ENCODE measurements at places on chromosomes 6 and 20.

GRCh38 chr6:56795466-56796195, 152.9 kb upstream of the DST start:
- DNase-seq: no peak

GRCh38 chr6:37145443-37145842, 24.5 kb upstream of the PIM1 start:
- peak; percentile 63 for DNase-seq

DNA sequence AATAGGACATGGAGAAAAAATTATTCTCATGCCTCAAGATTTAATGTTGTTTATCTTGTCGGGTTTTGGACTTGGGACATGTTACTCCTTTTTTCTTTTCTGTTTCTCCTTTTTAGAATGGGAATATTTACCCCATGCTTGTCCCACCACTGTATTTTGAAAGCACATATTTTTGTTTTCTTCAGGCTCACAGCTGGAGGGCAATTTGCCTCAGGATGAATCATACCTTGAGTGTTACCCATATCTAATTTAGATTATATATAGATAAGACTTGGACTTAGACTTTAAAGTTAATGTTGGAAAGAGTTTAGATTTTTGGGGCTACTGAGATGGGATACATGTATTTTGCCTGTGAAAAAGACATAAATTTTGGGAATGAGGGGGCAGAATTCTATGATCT, 541.6 kb upstream of the MAN1A1 start:
- DNase-seq: no peak

GRCh38 chr6:57173056-57173885, 1.1 kb downstream of the BAG2 start:
- peak; percentile 44 for DNase-seq

DNA sequence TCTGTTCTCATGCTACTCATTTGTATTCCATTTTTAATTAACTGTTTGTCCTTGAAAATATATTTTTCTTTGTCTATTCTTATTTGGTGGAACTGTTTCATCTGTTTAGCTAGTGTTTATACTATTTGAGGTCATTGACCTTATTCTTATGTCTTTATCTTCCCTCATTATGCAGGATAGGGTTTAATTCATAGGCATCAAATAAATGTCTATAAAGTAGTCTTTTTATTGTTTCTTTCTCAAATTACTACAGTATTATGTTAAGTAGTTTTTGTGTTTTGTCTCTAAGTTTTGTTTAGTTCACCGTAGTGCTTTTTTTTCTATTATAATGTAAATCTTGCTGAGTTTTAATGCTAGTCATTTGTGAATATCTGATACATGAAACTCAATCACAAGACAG, 19.0 kb downstream of the TIAM2 start:
- DNase-seq: no peak

- DNase-seq: no peak
These were observed 50.3 kb upstream of the PREP start for GRCh38 chr6:105452924-105453756.

DNA sequence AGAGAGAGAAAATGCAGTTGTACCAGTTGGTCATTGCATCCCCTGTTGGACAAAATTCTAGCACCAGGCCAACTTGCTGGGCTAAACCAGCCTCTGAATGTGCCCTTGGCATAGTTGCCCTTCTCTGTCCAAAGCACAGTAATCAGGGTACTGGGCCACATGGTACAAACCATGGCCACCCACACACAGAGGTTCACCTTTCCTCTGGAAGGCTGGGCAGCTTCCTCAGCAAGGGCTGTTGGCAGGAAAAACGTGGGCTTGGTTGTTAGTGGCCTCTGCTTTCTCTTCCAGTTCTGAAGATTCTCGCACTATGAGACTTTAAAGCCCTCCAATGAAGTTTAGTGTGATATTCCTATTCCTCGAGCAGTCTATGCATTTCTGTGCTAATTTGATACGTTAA, 706 bp downstream of the DDO start:
- no peak for DNase-seq

DNA sequence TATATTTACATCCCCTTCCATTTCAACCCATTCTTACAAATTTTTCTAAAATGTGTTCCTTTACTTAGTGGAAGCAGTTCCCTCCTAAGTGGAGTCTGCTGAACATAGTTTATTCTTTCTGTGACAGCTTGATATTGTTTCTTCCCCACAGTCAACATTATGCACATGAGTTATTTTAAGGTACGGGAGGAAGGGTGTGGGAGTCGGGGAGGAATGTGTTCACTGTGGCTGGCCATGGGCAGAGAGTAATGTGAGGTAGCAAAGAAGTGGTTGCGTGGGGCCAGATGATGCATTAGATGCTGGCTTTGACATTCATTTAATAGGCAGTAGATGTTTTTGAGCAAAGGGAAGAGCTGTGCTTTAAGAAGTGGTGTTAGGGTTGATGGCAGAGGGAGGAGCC, 98.5 kb downstream of the ARMC2 start:
- peak; percentile 57 for DNase-seq

DNA sequence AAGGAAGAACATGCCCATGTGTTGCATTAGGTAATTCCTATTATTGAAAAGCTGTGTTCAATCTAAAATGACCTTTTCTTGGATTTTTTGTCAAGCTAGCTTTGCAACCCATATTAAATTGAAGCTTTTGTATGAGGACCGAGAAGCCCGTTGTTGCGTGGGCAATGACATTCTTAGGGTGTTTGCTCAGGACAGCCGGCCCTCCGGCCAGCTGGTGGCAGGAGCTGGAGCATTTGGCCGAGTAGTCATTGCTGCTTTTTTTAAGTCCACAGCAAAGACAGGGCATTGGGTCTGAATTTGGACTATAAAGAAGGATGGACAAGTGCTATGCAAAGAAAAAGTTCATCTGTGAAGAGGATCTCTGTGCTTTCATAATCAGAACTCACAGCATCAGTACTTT, 365.8 kb downstream of the SAMD5 start:
- DNase-seq: no peak

DNA sequence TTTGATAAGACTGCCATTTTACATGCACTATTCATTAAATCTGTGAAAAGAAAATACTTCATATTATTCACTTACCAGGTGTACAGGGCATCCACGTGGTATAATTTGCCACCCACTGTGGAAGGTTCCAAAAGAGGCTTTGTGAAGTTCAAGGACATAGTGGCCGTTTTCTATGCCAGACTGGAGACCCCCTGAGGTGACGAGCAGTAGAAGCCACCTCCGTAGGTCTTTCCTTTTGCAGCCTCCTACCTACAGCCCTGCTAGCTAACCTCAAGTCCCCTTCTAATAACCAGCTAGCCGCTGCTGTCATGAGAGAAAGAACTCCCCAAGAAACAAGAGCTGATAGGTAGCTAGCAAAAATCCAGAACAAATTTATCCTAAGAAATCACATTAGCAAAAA, 110.5 kb downstream of the ARHGAP18 start:
- no peak for DNase-seq

DNA sequence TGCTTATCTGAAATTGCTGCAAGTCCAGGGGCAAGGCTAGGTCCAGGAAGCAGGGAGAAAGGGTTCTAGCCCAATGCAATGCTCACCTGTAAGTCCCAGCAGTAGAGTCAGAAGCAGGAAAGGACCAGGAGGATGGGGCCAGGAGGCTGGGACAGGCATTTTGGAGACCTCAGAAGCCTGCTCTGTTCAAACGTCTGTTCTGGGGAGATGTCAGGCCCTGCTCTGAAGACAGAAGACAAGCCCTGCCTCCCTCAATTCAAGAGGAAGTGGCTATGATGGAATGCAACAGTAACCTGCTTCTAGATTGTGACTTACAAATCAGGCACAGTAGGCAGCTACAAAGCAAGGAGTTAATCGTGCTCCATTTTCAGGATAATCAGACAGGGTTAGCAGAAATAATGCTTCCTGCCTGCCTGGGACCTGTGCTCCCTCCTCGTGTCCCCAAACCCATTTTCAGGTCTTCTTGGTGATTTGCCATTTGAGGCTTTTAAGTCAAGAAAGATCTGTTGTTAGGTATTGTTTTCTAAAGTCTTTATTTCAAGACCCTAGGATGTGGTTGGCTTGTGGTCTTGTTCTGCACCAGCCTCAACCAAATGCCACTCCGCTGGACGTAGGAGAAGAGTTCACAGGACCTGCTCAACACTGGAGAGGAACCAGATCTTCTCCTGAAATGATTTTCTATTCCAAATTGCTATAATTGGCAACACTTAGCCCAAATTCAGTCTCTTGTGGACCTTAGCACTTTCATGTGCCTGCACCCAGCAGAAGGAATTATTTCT, at the start of gene SIRPG:
TSS of gene SIRPG (minus strand) at position 224 of the 779 bp plus-strand sequence. CDS start at position 159, 65 bp downstream.
- DNase-seq: no peak

- no peak for DNase-seq
These were observed 138.7 kb upstream of the MYLIP start for GRCh38 chr6:15990179-15990578.

DNA sequence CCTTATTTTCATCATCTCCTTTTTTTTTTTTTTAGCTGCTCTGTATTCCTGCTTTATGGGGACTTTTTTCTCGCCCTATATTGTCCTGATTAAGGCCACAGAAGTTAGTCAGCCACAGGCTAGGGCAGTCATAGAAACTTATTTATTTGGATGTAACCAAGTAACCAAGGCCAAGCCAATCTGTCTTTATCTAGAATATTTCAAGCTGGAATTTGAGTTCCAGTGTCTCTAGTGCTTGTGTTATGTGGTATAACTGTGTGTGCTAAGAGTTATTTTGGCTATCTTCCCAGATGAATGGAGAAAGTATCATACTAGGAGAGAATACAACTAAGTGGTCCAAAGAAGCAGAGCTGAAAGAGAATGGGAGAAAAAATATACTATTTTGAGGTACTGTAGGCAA, 751.5 kb downstream of the CBLN4 start:
- no peak for DNase-seq

GRCh38 chr6:37535759-37536490, 36.2 kb upstream of the CCDC167 start:
- DNase-seq: no peak

GRCh38 chr6:134468633-134469032, 150.7 kb upstream of the SGK1 start:
- DNase-seq: no peak

DNA sequence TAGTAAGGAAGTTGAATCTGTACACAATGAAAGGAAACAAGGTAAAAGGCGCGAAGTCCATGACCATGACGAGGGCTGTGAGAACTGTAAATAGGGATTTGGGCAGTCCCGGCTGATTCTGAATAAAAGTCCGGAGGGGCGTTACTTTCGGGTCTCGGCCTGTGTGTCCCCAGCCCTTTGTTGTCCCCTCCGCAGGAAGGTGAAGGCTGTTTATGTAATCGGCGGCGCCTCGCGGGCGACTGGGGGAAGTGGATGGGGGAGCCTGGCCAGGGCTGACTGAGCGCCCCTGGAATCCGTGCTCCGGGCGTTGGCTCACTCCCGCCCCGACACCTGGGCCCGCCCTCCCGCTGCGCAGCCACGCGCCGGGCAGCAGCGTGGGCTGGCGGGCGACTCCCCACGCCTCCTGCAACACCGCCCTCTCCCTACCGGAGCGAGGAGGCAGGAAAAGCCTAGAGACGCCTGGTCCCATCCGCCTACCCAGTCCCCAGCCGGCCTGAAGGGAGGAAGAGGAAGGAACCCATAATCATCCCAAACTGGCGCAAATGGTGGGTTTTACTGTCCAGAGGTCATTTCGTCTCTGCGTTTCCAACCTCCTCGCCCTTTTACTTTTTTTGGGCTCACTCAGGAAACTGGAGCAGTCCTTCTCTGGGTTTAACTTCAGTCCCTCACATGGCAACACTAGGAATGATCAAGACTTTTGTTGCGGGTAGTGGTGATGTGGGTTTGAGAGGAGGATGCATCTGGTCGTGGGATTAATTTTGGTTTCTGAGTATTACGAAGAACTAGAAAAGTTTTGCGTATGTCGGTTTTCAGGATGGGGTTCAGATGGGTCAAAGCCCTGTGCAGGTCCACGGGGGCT, 12.1 kb downstream of the TRIM31 start:
- no peak for DNase-seq

- no peak for DNase-seq
These were observed 456.9 kb upstream of the JAG1 start for GRCh38 chr20:11130554-11131166.

GRCh38 chr6:51273228-51273961, 454.7 kb downstream of the TFAP2B start:
- DNase-seq: no peak

DNA sequence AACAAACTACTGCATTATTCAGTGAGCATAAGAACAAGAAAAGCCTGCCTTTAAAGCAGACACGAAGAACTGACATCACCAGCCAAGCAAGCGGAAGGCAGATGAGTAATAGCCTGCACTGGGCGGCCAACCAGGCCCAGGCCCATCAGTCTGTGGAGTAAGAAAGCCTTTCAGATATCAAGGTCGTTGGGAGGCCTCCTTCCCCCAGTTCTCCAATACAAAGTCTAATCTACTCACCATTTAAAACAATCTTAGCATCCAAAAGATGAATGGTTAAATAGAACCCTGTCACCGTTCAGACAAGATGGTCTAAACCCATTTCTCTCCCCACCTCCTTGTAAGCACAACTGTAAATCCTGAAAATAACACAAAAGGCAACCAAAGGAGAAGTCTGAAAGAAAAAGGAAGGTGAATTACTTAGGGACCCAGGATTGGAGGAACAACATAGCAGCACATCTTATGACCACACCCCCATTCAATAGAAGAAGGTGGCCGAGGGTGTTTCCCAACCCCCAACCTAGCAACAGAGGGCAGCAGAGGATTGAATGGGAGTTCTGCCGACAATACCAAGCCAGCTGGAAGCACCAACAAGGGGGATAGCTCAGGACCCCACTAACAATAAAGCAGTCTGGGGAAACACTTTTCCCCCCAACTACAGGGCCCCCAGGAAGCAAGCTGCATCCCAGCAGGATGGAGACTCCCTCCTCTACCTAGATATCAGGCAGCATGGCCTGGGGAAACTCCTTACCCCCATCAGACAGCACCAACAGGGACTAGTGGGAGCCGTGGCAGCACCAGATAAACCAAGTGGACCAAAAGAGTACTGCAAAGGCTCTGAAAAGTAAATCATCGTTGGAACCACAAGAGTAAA, 67.9 kb downstream of the ZHX3 start:
- peak; percentile 95 for DNase-seq

DNA sequence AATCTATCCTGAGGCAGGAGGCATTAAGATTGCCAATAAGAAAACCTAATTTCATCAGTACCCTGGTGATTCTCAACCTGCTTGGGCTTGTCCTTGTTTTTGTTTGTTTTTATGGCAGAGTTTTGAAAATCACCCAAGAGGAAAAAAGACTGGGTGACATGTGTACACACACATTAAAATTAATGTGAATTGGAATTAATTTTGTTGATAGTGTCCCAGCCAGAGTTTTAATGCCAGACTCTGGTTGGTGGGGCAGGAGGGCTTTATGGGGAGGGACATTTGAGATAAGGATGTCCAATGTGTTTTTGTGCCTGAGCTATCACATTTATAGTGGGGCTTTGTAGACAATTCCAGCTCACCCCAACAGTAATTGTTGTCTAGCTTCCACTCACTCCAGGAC, 184.6 kb downstream of the ID4 start:
- no peak for DNase-seq

GRCh38 chr6:99219788-99220187, 129.7 kb downstream of the FAXC start:
- DNase-seq: no peak
